ENCODE measurements at places on chromosomes 4 and X.

DNA sequence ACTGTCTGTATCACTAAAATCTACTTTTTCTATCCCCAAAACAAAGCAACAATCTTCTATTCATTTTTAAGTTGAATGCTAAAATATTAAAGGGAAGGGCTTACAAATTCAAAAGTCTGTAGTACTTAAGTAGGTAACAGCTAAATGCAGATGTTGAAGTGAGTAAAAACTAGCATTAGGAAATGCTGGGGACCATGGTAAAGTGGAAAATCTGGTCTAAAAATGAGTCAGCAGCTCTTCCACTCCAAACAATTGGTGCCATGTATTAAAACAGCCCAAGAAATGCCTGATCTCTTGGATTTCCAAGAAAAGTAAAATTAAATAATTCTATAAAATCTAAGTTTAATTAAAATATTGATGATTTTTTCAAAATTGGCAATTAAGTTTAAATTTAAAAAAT lies 73.3 kb upstream of the PPP3CA start:
- DNase-seq: no peak

GRCh38 chr4:77015390-77015789 lies 60.4 kb downstream of the CCNI start:
- no peak for DNase-seq

DNA sequence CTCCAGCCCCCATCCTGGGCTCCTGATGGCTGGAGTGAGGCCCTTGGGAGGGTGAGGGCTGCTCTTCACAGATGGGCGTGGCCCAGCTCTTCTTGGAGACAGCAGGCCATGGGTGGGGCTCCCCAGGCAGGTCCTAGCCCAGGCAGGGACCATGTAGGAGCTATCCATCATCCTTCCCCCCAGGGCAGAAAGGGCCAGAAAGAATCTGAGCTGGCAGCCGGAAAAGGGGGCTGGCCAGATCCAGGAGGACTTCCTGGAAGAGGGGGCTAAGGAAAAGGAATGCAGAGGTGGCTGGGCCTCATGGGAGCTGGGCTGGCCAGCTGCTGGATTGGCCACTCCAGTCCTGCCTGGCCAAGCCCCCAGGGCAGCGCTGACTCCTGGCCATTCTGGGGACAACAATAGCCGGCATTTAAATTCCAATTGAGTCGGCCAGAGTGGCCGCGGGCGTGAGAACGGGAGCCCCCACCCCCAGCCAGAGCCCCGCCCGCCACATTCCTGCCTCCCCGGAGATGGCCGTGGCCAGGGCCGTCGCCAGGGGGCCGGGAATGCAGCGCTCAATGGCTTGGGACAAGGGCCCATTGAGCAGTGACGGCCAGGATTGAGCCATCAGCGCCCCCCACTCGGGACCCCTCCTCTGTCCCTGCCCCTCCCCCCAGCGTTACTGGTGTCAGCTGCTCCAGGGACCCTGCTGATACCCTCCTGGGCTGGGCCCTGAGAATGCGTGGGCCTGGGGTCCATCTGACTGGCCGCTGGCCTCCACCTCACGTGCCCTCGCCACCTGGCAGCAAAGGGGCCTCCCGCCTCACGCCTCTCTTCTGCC lies 15.1 kb upstream of the FGFR3 start:
- no peak for DNase-seq

DNA sequence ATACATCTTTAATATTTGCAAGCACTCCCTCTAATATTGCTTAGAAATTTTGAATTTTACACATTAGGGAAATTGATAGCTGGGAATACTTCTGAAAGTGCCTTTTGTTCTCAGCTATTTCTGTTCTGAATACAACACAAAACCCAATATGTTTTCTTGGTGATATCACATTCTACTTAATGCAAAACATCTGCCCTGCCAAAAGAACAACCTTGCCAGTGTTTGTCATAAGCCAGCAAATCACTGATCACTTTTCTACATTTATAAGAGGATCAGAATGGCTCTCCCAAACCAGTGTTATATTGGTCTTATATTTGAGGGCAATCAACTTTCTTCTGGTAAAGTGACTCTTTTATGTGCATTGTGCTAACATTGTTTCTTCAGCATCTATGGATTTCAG lies 126.8 kb upstream of the APOOL start:
- DNase-seq: no peak

DNA sequence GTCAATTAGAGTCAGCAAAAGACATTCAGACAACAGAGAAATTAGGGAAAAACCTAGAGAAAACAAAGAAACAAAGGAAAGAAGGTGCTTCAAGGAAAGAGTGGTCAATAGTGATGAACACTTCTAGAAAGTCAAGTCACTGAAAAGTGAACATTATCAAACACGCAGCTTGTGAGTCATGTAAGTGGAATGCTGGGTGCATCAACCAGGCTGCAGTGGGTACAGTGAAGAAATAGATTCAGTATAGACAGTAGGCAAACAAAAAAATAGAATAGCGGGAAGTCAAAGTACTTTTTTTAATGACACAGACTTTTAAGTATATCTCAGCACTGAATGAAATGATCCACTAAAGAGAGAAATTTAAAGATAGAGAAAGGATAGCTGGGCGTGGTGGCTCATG lies 245.8 kb downstream of the ARHGAP24 start:
- DNase-seq: no peak

- no peak for DNase-seq
Measured at GRCh38 chr4:749698-750666, 44.4 kb downstream of the PCGF3 start.

DNA sequence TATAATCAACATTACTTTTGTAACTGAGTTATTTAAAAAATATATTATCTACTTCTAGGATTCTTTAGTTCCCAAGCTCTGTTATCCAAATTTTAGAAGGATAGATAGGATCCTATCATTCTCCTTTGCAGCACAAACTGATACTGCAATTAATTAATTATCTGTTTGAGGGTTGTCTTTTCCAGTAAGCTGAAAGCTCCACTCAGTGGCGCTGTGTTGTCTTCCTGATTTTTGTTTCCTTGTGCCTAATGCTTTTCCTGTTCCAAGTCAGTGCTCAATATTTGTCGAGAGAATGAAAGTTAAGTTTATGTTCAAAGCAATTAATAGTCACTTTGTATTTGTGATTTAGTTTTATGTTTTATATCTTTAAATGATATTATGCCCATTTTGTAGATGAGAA lies 107.4 kb upstream of the ANK2 start:
- no peak for DNase-seq

- DNase-seq: no peak
Measured at GRCh38 chr4:126592088-126592487, 1040.7 kb upstream of the INTU start.

GRCh38 chr4:23368081-23368697 lies 521.7 kb downstream of the PPARGC1A start:
- DNase-seq: no peak

DNA sequence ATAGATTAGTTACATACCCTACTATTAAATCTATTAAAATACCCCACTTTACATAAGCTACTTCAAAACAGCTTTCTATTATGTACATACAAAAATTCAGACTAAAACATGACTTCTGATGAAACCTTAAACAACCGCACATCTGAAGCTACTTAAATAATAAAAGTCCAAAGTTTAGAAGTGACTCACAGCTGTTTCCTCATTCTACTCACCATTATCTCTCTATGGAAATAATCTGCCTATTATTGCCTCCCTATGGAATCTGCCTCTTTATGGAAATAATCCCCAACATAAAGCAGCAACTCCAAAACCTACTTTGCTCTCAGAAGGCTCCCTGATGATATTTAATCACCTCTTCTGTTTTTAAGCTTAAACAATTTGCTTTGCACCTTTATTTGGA lies 15.7 kb upstream of the BANK1 start:
- no peak for DNase-seq

DNA sequence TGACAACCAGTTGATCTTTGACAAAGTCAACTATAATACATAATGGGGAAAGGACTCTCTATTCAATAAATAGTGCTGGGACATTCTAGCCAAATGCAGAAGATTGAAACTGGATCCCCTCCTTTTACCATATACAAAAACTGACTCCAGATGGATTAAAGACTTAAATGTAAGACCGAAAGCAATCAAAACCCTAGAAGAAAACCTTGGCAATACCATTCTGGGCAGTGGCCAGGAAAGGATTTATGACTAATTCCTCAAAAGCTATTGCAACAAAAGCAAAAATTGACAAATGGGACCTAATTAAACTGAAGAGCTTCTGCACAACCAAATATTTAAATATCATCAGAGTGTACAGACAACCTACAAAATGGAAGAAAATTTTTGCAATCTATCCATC lies 185.1 kb downstream of the NPNT start:
- no peak for DNase-seq

GRCh38 chr4:108118505-108118904 lies 50.2 kb downstream of the LEF1 start:
- DNase-seq: no peak

DNA sequence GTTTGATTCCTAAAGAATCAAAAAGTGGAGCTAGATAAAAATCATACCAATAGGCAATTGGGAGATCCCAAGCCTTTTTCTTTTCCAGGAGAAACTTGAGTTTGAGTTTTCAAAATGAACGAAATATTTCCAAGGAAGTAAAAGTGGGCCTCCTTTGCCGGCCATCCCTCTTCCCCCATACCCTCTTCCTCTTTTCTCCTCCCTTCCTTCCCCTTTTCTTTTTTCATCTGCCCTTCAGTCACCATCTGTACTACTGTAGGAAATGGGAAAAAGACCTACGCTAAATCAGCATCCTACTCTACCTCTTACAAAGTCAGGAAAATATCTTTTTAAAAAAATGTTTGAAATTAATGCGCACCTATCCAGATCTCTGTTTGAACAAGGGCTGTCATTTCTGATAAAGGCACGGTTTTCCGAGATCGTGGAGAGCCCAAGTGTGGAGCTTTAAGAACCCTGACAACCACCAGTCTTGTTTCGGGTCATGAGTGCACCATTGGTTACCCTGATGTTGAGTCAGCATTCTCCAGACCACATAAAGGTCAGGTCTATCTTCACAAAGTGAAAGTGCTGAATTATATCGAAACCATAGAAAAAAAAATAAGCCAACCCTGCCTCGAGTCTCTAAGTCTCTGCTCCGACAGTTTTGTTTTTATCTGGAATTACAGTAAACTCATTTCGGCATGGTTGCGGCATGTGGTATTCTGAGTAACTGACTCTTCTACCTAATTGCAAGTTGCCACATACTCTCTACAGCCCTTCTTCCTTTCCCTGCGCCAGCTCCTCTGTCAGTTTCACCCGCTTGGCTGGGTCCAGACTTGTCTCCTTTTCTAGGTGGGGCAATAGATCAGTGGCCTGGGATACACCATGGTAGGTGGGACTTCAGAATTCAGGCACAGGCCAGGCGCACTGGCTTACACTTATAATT lies 140.2 kb upstream of the KLF3 start:
- no peak for DNase-seq

- no peak for DNase-seq
Measured at GRCh38 chr4:36024901-36025660, 219.2 kb downstream of the ARAP2 start.

DNA sequence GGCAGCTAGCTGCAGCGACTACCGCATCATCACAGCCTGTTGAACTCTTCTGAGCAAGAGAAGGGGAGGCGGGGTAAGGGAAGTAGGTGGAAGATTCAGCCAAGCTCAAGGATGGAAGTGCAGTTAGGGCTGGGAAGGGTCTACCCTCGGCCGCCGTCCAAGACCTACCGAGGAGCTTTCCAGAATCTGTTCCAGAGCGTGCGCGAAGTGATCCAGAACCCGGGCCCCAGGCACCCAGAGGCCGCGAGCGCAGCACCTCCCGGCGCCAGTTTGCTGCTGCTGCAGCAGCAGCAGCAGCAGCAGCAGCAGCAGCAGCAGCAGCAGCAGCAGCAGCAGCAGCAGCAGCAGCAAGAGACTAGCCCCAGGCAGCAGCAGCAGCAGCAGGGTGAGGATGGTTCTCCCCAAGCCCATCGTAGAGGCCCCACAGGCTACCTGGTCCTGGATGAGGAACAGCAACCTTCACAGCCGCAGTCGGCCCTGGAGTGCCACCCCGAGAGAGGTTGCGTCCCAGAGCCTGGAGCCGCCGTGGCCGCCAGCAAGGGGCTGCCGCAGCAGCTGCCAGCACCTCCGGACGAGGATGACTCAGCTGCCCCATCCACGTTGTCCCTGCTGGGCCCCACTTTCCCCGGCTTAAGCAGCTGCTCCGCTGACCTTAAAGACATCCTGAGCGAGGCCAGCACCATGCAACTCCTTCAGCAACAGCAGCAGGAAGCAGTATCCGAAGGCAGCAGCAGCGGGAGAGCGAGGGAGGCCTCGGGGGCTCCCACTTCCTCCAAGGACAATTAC lies 1.4 kb downstream of the AR start:
- no peak for DNase-seq

Measured in stimulated activated CD4-positive, alpha-beta T cell treated with anti-CD3 and anti-CD28 coated beads, Interleukin-15, amount 100 ng/mL, for 1 hour (primary cell).